ENCODE measurements at places on chromosomes 3 and 15.

- peak; percentile 48 for DNase-seq
These were observed 46.9 kb downstream of the ZNF710 start for GRCh38 chr15:90047956-90048575.

DNA sequence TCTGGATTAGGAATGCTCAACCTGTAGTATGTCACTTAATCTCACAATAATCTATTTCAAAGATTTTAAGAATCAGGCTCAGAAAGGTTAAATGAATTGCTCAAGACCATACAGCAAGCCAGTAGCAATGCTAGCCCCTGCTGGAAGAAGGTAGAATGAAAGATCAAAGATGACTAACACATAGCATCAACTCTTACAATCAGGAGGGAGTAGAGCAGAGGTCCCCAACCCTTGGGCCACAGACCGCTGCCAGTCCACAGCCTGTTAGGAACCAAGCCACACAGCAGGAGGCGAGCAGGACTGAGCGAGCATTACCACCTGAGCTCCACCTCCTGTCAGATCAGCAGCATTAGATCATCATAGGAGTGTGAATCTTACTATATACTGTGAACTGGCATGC lies 15.5 kb upstream of the GATM start:
- no peak for DNase-seq

DNA sequence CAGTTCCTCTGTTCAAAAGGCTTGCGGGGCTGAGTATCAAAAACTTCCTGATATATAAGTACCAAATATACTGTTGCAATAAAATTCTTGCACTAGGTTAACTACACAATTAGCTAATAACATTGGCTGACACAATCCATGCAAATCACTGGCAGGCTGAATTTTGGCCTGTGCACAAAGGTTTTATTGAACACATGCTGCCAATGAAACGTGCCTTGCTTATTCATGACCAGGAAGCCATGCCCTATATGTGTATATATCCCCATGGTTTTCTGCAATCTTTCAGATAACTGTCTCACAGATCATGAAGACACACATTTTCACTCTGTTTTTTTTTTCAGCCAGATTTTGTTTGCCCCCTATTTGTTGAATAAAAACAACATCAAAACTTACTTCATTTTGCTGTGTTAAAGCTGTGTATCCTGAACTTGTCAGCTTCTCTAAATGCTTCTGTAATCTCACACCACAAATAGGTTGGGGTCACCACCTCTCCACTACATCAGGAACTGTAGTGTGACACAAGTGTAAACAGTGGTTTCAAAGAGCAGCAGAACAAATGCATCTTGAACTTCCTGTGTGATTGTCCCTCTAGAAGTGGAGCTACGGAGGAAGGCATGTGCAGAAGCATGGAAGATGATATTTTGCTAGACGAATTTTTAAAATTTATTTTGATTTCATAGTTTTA lies 920.7 kb upstream of the NR2F2 start:
- DNase-seq = no peak

GRCh38 chr3:32544894-32545293 lies 25.8 kb downstream of the DYNC1LI1 start:
- DNase-seq = no peak

DNA sequence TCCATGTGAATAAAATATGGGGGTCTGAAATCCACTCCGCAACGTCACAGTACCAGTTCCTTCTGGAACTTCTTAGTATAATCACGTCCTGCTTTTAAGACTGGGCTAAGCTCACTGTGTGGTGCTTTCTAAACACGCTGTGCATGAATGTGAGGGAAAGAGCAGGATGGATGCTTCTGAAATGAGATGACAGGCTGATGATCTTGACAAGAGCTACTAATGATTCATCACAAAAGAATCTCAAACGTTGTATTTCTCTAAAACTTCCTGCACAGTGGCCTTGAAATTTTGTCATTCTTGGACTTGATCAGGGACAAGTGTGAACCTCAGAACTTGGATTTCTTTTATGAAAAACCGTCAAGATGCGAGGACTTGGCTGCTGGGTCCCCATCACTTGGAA lies 221.4 kb downstream of the CADPS start:
- DNase-seq = no peak

DNA sequence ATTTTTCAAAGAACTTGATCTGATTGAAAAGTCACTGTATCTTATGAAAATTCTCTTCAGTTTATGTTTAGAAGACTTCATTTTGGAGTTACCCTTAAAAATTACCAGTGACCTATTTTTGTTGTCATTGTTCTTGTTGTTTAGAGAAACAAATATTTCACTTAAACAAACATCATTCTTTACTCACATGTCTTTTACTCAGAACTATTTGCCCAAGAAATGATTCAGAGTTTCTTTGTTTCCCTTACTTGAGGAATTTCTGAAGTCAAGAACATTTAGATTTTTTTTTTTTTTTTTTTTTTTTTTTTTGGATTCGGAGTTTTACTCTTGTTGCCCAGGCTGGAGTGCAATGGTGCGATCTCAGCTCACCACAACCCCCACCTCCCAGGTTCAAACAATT lies 259.6 kb upstream of the UBE2E1 start:
- DNase-seq = no peak

- DNase-seq = no peak
These were observed 21.5 kb upstream of the KCNMB3 start for GRCh38 chr3:179272385-179272784.

GRCh38 chr15:91522605-91523332 lies 330.7 kb upstream of the SLCO3A1 start:
- DNase-seq = no peak

DNA sequence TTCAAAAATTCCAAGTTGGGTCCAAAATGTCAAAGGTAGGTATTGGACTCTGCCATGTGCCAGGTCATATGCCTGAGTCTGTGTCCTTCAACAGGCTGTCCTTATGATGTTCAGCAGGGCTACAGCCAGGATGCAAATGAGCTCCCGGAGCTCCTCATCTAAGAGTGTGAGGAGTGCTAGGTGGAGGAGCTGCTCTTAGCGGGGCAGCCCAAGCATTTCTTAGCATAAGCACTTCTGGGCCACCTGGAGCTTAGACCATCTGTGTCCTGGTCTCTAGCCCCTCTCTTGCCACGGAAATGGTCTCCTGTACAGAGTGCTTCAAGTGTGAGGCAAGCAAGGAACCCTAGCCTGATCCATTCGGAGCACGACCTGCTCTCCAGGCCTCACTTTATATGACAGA lies 64.6 kb upstream of the PRR23C start:
- DNase-seq = no peak

DNA sequence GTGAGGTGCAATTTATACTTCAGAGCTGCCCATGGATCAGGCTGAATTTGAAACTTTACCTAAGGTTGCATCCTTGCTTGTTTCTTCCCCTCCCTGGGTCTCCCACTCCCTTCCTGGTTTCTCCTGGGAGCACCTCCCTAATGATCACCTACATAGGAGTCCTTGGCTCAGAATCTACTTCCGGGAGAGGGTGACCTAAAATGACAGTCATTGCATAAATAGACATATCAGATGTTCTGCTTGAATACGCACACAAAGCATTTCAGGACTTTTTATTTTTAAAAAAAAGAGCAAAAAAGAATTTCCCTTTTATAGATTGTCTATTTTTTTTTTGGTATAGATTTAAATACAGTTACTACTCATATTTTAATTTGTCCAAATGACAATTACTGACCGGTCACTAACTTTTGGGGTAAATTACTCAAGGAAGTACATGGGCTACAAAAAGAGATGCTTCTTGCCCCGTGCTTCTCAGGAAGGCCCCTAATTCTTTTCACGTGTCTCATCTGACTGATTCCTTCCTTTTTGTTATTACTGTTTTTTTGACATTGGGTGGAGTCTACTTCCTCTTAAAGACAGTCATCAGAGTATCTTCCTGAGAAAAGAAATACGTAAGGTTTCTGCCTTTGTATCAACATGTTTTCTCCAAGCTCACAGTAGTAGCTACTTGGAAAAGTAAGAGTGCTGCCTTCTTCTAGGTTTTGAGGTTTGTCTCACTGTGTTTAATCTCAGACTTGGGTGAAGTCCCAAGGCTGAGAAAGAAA lies 4.9 kb upstream of the MYZAP start:
- DNase-seq = no peak

DNA sequence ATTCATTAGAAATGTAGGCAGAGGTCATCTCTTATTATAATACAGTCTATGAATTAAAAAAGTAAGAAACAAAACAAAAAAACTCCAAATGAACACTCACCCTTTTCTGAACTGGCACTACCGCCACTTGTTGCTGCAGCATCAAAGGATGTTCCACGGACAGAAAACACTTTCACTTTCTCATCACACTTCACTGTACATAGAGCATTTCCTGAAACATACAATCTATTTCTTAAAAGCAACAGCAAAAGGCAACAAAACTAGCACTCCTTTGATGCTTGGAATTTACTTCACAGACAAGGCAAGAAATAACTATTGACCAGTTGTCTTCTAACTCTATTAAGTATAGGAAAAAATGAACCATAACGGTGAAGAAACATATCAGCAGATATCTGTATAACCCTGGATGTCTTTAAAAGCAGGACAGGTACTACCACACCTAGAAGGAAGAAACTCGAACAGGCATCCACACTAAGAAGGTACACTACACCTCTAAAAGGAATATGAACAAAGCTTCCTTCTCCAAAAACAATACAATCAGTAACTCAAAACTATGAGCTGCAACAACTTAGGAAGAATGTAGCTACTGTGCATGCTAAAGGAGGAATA lies 24.9 kb downstream of the ETFA start:
- no peak for DNase-seq

GRCh38 chr15:95604634-95605036 lies 725.9 kb upstream of the NR2F2 start:
- no peak for DNase-seq

- DNase-seq = no peak
These were observed 33.5 kb downstream of the ALS2CL start for GRCh38 chr3:46660003-46660402.

GRCh38 chr15:51403072-51403878 lies 61.8 kb downstream of the GLDN start:
- DNase-seq = no peak

- DNase-seq = no peak
These were observed 114.0 kb downstream of the FOXB1 start for GRCh38 chr15:60118146-60118545.

DNA sequence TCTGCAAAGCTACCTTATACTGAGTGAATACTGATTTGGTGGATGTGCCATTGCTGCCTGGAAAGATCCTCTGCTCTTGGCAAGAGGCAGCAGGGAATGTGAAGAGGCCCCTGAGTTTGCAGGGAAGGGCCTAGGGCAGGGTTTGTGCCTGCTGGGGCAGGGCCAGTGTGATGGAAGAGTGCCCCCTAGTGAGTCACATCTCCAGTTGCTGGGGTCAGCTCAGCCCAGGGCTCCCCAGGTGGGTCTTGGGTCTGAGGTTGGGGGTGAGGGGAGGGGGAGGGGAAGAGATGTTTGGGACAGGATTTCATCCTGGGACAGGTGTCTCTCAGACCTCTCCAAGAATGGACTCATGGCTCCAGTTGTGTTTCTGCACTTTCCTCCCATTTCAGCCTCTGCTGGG lies 4.1 kb upstream of the AMOTL2 start:
- DNase-seq = no peak

DNA sequence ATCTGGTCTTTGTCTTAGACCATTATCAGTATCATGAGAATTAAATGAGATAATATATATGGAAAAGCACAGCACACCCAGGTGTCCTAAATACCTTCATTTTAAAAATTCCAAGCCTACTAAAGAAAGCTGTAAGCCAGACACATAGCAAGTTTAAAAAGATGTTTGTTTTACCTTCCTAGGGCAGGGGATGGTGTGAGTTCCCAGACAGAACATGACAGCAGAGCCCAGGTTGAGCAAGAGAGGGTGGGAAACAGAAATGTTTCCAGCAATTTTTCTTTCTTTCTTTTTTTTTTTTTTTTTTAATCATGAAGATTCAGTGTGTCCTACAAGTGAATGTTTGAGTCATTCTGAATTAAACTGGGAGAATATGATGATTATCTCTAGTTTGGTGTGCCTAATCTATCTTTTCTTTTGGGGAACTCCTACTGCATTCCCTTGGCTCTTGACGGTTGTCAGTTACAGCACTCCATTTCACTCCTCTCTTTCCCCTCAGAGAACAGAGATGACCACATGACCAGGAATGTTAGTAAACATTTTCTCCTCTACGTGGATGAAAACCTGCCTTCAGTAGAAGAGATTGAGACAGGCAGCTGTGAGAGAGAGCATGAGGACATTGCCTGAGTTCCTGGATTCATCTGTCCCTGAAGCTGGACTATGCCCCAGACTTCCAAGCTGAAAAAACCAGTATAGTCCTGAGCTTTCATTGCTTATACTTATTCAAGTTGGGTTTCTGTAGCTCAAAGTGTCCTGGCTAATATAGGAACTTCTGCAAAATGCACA lies 54.5 kb upstream of the ARL14 start:
- DNase-seq = no peak

- no peak for DNase-seq
These were observed 15.9 kb downstream of the EMC7 start for GRCh38 chr15:34085746-34086145.

GRCh38 chr3:195185583-195185982 lies 85.4 kb downstream of the XXYLT1 start:
- DNase-seq = no peak

DNA sequence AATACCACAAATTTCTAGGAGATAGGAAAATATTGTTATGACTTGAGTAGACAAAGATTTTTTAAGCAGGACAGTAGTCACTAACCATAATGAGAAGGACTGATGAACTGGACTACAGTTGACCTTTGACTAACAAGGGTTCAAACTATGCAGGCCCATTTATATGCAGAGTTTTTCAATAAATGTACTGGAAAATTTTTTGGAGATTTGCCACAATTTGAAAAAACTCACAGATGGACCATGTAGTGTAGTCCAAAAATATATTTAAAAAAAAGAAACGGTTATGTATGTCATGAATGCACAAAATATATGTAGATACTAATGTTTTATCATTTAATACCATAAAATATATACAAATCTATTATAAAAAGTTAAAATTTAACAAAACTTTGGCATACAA lies 151.8 kb downstream of the LRRN1 start:
- no peak for DNase-seq

DNA sequence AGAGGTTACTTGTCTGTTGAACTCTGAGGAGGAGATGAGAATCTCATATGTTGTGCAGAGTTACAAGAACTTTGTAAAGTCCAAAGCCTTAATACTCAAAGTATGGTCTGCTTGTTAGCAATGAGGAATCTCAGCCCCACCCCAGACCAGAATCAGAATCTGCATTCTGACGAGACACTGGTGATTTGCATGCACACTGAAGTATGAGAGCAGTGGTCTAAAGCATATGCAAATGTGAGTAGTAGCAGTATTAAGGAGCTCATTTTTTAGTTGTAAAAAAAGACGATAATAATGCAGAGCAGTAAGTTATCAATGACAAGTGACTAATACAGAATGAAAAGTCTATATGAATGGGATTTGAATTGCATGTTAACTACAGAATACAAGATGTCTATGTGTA lies 327.7 kb downstream of the RYR3 start:
- DNase-seq = no peak

- no peak for DNase-seq
These were observed 293.5 kb downstream of the UACA start for GRCh38 chr15:70469651-70470555.

- no peak for DNase-seq
These were observed 62.7 kb downstream of the TASOR start for GRCh38 chr3:56620371-56620770.
